ENCODE measurements at places on chromosomes 2 and 18.

DNA sequence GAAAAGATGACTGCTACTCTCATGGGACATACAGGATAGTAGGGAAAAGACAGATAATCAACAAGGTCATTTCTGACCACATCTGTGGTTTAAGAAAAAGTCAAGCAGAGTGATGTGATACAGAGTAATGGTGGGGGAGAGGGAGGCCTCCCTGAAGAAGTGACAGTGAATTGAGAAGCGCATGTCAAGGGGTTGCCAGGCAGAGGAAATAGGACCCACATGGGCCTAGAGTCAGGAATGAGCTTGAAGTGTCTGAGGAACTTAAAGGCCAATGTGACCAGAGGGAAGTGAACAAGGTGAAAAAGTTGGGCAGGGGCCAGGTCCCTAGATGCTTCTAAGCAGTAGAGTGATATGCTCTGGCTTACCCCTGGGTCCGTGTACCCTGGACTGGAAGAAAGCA is 113.5 kb upstream of the PPP1CB start:
- DNase-seq: no peak

GRCh38 chr2:78202366-78202765 is 680.2 kb upstream of the LRRTM4 start:
- no peak for DNase-seq

- DNase-seq: no peak
Measured at GRCh38 chr2:11068079-11068741, 87.1 kb upstream of the SLC66A3 start.

- peak; percentile 37 for DNase-seq
Measured at GRCh38 chr2:101251844-101252407, 760 bp upstream of the CNOT11 start.

DNA sequence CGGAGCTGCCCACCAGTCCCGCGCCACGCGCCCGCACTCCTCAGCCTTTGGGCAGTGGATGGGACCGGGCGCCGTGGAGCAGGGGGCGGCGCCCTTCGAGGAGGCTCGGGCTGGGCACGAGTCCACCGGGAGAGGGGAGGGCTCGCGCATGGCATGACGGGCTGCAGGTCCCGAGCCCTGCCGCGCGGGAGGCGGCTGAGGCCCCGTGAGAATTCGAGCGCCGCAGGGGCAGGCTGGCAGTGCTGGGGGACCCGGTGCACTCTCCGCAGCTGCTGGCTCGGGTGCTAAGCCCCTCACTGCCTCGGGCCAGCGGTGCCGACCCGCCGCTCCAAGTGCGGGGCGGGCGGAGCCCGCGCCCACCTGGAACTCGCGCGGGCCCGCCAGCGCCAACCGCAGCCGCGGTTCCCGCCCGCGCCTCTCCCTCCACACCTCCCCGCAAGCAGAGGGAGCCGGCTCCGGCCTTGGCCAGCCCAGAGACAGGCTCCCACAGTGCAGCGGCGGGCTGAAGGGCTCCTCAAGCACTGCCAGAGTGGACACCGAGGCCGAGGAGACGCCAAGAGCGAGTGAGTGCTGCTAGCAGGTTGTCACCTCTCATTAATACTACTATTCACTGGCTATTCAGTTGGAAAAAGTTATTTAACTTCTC is 3.6 kb upstream of the TTC21B start:
- no peak for DNase-seq

DNA sequence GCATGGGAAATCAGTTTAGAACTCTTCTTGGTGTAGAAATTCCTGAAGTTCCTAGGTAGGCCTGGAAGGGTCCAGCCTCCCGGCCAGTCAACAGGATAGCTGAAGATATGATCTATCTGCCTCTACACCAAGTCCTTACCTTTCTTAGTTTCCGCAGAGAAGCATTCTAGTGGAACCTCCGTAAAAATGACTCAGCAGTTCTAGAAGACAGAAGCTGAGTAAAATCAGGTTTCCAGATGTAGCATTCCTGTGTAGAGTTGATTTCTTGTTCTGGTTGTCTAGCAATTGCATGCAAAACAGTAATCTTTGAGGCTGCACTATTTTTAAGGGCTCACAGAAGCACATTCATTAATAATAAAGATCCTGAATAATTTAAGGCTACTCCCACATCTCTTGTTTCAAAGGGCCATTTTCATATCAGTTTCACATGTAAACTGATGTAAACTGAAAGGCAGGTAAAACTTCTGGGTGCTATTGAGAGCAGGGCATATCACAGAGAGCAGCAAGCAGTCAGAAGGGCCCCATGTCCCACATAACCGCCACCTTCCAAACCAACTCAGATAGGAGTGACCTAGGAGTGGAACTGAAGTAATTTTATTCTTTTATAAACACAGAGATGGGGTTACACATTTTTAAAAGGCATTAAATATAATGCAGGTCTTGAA is 3.2 kb upstream of the DYTN start:
- no peak for DNase-seq

Measured in NCI-H1436 treated with DMSO at 0.1 percent for 48 hours (cell line).